ENCODE measurements at places on chromosomes 4 and X.

- no peak for DNase-seq
These were observed 89.1 kb downstream of the FNIP2 start for GRCh38 chr4:158857951-158858350.

- DNase-seq: no peak
These were observed 10.8 kb downstream of the DAPP1 start for GRCh38 chr4:99827454-99827853.

DNA sequence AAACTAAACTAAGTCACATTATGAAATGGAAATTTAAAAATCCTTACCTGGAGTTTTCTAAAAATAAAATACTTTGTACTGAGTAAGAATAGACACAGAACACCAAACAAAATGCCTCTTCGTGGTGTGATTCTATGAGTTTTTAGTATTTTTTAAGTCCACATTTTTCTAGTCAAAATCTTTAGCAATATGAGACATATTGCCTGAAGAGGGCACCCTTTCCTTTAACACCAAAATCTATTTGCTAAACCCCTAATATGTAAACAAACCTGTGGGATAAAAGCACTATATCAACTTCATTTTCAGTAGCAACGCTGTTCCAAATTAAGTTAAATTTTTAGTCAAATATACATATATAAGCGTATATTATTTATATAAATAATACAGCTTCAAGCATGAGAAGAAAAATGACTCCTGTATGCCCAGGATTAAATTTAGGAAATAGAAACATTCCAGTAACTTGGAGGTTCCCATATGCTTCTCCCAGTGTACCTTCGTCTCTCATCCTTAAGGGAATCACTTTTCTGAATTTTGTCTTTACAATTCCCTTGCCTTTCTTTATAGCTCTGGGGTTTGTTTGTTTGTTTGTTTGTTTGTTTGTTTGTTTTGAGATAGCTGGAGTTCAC, 23.0 kb upstream of the PGM2 start:
- DNase-seq: peak; percentile 33

DNA sequence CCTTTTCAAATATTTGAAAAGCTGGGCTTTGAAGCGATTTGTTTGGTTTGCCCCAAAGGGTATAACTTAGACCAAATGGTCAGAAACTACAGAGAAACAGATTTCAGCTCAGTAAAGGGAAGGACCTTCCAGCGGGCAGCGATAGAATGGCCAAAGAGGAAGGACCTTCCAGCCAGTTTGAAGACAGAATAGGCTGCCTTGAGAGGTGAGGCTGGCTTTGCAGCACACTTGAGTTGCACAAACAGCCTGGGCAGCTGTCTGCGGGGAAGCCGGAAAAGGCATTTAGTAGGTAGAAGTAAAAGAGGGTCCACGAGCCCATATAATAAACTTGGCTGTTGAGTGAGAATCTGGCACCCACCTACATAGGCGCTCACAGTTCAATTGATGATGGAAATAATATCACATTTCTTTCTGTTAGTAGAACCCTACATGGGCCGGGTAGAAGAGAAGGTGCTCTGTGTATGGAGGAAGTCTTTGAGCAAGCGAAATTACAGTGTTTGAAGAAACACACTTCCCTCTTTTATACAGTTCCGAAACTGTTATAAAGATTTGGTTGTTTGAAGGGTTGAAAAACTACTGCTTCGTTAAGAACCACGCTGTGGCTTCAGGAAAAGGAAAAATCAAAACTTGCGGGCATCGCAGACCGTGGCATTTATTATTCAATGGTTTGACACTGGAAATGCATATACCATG, 75.0 kb upstream of the SORBS2 start:
- DNase-seq: no peak

DNA sequence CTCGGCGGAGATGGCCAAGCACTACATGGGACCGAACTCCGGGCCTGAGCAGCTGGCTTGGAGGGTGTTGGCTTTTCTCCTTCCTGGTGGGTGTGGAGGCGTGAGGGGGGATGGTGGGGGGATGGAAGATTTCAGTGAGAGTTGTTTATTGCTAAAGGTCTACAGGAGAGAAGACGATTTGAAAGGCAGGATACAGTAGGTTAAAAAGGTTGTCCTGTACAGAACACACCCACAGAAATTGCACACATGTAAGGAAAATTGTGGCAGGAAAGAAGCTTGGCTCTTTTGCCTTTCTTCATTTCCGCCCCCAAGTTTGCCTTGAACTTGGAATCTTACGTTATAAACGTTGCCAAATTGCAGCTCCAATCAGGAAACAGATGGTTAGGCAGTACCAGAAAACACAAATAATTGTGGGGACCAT, 74.1 kb upstream of the STOX2 start:
- no peak for DNase-seq

DNA sequence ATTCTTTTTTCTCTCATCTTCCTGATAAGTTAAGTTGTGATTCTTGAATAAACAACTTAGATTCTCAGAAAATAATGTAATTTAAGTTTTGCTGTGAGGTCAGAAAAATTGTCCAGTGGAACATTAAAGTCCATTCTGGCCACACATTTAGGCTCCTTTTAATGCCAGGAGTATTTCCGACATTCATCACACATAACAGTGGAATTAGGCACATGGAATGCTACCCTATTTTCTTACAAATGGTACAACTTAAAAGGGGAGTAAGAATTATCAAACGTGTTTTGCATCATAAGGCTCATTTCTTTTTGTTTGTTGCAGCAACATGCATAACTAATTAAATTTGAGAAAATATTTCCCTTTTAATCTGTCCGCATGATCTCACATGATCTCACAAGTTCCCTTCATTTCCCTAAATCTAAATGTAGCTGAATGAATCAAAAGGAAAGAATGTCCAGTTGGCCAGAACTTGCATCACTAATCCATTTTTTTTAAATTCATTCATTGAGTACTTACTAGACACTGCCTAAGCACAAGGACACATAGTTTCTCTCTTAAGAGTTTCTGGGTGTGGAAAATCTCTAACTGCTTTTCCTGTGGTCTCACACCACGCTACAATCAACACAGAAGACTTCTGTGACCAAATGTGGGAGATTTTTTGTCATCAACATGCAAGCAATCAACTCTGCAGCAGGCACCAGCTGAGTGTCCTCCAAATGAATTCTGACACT, 22.0 kb downstream of the SPARCL1 start:
- no peak for DNase-seq

DNA sequence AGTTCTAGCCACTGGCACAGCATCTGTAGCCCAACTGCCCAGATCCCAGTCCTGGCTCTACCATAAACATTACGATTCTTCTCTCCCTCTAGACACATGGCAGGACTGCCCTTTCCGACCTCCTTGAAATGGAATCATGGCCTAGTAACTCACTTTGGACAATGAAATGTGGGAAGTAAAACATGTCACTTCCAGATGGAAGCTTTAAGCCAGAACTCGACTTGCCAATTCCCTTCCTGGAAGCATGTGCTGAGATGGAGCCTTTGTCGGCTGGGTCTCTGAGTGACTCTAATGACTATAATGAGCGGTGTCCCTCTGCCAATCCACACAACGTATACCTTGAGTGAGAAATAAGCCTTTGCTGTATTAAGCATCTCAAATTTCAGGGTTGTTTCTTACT, 34.7 kb downstream of the SH3RF1 start:
- no peak for DNase-seq

DNA sequence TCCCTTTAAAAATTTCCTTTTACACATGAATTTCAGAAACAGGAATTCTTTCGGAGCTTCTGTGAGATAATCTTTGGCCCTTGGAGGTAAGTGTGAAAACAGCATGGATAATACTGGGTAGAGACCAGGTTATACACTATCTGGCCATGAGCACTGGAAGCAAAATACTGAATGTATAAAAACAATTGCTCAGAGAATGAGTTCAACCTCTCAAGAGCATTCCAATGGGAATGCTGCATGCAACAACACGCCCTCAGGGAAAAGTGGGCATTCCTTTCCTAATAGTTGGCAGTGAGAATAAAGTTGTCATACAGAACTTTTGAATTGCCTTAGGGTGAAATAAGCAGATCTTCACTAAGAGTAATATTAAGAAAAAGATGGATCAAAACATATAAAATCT, 574.8 kb upstream of the DIPK2B start:
- no peak for DNase-seq

DNA sequence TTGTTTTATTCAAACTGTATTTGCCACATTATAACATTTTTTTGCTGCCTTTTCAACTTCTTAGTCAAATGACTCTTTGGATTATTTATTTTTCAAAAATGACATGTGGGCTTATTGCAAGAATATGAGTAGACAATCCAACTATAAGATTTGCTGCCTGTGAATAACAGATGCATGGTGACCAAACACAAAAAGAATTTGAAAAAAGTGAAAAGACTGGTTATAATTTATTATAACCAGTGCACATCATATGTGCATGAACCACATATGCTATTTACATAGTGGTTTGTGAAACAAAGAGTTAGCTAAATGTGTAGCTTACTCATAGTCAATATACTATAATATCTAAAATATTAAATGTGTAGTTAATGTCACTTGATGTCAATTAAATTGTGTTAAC, 2086.8 kb downstream of the ARAP2 start:
- no peak for DNase-seq

- no peak for DNase-seq
These were observed 341.4 kb upstream of the IRS4 start for GRCh38 chrX:109077788-109078187.

GRCh38 chrX:152276277-152276676, 137.9 kb upstream of the MAGEA10 start:
- DNase-seq: no peak

- no peak for DNase-seq
These were observed 138.3 kb downstream of the AREG start for GRCh38 chr4:74583089-74583700.
